ENCODE measurements at places on chromosomes 6 and 20.

GRCh38 chr6:158762787-158763433 is 56.3 kb downstream of the EZR start:
- DNase-seq: no peak

DNA sequence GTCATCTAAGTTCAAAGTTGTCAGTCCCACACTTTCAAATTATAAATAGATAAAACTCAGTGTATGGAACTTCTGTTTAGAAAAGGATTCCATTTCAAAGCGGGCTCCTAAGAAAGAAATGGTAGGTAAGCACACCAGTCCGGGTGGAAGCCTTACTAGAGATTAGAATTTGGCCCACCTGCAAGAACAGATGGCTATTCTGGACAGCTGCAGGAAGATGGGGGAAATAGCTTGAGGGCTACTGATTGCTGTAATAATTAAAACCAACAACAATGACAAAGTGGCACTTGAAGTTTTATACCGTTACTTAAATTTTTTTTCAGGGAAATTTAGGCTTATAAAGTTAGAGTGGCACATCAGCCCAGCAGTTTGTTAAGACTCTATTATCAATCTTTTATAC is 83.3 kb downstream of the HIVEP2 start:
- no peak for DNase-seq

DNA sequence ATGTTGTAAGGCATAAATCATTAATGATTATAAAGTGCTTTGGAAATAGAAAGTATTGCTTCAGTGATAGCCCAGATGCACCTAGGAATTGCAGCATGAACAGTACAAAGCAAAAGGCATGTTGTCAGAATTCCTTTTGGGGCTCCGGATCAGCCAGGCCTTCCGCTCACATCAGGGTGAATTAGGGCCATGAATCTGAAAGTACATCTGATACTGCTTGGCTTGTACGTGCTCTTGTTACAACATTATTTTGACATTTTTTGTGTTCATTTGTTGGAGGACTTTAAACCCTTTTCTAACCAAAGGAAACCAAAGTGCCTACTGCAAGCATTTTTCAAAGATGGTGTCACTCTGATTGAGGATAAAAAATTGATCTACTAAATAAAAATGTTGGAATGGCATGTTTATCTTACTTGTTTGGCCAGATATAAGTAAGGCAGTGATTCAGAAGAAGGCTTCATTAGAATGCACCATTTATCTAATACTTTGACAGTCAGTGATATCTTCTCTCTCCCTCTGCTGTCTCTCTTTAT is 1005.6 kb upstream of the FLRT3 start:
- no peak for DNase-seq

- no peak for DNase-seq
Measured at GRCh38 chr6:81553216-81553615, 199.3 kb downstream of the TENT5A start.

GRCh38 chr20:62728028-62728780 is 19.6 kb downstream of the NTSR1 start:
- no peak for DNase-seq

DNA sequence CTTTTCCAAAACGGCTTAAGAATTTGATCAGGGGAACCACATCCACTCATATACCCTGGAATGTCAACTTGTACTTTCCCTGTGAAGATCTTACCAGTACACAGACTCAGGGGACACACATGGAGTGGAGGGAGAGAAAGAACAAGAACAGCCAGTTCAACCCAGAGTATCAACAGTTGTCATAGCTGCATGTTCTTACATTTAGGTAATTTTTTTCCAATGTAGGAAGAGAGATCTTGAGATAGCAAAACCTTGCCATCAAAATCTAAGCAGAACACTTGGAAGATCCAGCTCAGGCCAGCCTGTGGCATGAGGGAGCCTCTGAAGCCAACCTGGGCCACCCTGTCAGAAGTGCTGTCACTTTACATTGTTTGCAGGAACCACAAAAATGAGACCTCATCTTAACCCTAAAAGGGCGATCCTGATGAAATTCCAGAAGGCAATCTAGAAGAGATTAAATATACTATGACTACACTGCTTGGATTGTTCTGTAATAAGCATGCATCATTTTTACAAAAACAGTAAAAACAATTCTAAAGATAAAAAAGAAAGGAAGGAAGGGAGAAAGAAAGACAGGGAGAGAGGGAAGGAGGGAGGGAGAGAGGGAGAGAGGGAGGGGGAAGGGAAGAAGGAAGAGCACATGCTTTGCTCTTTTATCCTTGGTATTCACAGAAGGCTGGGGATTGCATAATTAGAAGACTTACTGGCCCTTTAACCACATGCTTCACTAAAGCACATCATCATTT is 124.7 kb upstream of the TCF21 start:
- DNase-seq: no peak

DNA sequence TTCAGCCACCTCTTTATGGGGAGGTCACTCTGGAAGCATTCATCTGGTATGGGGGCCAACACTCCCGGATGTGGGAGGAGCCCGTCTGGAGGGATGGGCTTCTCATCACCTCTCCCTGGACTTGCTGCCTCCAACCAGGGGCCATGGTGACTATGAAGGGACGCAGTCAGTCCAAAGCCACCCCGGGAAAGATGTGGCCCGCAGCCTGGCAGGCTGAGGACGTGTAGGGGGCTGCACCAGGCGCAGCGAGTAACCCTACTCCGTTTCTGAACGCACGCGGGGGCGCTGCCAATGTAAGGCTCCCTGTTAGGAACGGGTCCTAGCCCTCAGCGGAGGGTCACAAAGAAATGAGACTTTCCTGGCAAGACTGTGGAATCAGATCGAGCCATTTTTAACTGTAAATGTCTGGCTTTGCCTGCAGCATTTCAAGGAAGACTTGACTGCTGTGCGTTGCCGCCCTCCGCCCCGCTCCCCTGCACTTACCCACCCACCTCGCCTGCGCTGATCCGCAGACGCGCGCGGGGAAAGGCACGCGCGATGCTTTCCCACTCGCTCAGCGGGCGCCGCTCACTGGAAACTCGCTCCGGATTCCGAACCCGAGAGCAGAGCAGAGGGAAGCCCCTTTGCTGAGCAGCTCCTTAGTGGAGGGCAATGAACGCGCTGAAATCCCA is 55.1 kb downstream of the IL20RA start:
- DNase-seq: no peak

- DNase-seq: no peak
Measured at GRCh38 chr6:48378884-48379407, 267.9 kb upstream of the PTCHD4 start.

GRCh38 chr20:3208786-3209256 is 477 bp upstream of the ITPA start:
- no peak for DNase-seq

- DNase-seq: no peak
Measured at GRCh38 chr6:100137759-100138158, 143.7 kb upstream of the MCHR2 start.

- no peak for DNase-seq
Measured at GRCh38 chr6:89987140-89987539, 92.9 kb downstream of the GJA10 start.

DNA sequence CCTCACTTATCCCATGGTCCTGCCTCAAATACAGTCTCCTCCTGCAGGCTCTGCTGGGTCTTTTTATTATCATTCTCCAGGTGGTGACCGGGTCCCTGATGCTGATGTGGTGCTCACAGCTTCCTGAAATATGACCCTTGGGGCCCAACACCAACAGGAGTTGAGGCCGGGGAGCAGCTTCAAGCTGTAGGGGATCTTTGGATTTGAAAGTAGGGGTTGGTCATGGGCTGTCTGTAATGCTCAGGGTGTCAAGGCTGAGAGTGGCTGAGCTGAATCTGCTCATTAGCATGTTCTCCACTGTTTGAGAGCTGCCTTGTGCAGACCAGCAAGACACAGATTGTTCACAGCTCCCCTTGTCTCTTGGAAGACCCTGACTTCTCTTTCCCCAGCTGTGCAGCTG is 35.5 kb downstream of the HLA-F start:
- DNase-seq: no peak

- DNase-seq: no peak
Measured at GRCh38 chr6:121711472-121711871, 276.0 kb downstream of the GJA1 start.

DNA sequence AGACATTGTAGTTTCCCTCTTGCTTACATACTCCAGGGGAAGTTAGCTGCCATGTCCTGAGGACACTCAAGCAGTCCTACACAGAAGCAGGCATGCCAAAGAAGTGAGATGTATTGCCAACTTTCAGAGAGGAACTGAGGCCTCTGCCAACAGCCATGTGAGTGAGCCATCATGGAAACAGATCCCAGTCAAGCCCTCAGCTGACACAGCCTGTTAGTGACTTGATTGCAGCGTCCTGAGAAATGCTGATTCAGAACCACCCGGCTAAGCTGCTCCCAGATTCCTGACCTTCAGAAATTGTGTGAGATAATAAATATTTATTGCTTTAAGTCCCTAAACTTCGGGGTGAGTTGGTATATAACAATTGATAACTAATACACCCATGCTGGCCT is 38.1 kb downstream of the GSTA2 start:
- DNase-seq: no peak

DNA sequence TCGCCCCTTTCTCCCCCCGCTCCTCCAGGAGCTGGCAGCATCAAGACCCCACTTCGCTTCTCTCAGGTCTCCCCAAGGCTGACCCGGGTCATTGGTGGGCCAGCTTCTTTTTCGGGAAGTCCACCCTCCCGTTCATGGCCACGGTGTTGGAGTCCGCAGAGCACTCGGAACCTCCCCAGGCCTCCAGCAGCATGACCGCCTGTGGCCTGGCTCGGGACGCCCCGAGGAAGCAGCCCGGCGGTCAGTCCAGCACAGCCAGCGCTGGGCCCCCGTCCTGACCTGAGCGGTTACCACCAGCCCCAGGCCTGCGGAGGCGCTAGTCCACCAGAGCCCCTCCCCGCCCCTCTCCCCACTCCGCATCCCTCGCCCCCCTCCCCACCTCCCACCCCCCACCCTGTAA is 1.0 kb downstream of the PPDPF start:
- DNase-seq: no peak

- DNase-seq: no peak
Measured at GRCh38 chr6:2216794-2217383, 28.5 kb downstream of the GMDS start.

- DNase-seq: no peak
Measured at GRCh38 chr6:154567695-154568220, 57.3 kb upstream of the CNKSR3 start.

Measured in effector CD4-positive, alpha-beta T cell (primary cell).